ENCODE measurements at places on chromosomes 13 and 19.

DNA sequence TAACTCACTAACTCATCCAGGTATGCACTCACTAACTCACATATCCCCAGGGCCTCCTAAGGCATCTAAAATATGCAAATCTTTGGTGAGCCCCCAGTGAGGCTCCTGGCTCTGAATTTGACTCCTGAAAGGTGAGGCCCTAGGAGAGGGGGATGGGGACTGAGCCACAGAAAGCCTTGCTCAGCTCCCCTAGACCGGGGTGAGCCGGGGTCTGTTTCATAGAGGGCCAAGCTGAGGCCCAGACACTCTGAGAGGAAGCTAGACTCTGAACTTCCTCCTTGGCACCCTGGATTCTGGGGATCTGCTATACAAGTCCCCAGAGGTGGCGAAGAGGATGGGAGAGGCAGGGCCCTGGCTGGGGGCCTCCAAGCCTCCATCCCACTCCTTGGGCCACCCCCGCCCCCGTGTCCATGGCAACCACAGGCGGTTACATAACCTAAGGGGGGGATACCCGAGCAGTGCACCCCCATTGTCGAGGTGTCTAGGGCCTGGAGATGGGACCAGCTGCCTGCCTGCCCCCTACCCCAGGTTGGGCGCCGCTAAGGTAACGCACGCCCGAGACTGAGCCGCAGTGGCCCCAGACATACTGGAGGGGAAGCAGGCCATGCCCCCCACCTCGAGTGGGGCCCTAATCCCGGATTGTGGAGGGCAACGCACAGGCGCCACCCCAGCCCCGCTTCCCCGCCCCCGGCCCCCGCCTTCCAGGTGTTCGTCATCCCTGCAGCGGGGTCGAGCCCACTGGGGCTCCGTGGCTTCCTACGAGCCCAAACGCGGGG, 646 bp downstream of the ABHD8 start:
- peak overlapping the region; percentile 50 for H3K27ac ChIP-seq
- no peak for DNase-seq
- H3K27me3 ChIP-seq: no peaks in the 10 kb centered on the region
- H3K36me3 ChIP-seq: no peaks in the 10 kb centered on the region

GRCh38 chr13:69180034-69180433, 927.6 kb upstream of the ATXN8OS start:
- H3K27ac ChIP-seq: no peak overlapping the region
- H3K36me3 ChIP-seq: no peaks in the 10 kb centered on the region
- H3K27me3 ChIP-seq: no peaks in the 10 kb centered on the region
- no peak for DNase-seq
- no peaks in the 10 kb centered on the region for H3K4me1 ChIP-seq

GRCh38 chr19:1985588-1986356, 29.7 kb downstream of the BTBD2 start:
- DNase-seq: no peak
- H3K27me3 ChIP-seq: no peaks in the 10 kb centered on the region
- no peaks in the 10 kb centered on the region for H3K4me1 ChIP-seq
- H3K36me3 ChIP-seq: peaks cover 7% of the 10 kb centered on the region
- H3K4me3 ChIP-seq: no peak overlapping the region
- peak overlapping the region; percentile 9 for H3K27ac ChIP-seq

GRCh38 chr13:65841156-65841555, 1389.0 kb downstream of the PCDH9 start:
- no peak for DNase-seq
- H3K27me3 ChIP-seq: no peaks in the 10 kb centered on the region
- H3K4me3 ChIP-seq: no peak overlapping the region
- H3K36me3 ChIP-seq: no peaks in the 10 kb centered on the region

GRCh38 chr13:68927387-68928026, 1180.1 kb upstream of the ATXN8OS start:
- H3K27ac ChIP-seq: no peak overlapping the region
- H3K4me1 ChIP-seq: no peaks in the 10 kb centered on the region
- no peaks in the 10 kb centered on the region for H3K27me3 ChIP-seq
- DNase-seq: peak; percentile 33
- H3K36me3 ChIP-seq: no peaks in the 10 kb centered on the region

DNA sequence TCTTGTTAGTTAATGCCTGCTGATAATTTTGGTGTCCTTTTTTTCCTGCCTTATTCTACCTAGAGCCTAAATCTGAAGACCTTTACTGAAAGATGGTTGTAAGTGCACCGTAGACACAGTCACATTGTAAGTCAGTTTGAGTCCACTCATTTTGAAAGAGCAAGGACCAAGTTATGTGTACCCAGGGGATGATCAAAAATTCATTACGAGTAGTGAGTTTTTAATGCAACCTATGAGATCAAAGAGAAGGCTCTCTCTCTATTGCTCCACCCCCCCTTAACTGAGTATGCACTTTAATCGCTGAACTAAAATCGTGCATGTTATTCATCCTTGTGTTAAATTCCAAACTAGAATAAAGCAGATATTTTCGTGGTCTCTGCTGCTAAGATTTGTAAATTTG, 1.8 kb downstream of the RAP2A start:
- no peaks in the 10 kb centered on the region for H3K27me3 ChIP-seq
- H3K27ac ChIP-seq: no peak overlapping the region
- H3K4me1 ChIP-seq: peaks cover 7% of the 10 kb centered on the region
- no peak overlapping the region for H3K4me3 ChIP-seq
- no peaks in the 10 kb centered on the region for H3K36me3 ChIP-seq

DNA sequence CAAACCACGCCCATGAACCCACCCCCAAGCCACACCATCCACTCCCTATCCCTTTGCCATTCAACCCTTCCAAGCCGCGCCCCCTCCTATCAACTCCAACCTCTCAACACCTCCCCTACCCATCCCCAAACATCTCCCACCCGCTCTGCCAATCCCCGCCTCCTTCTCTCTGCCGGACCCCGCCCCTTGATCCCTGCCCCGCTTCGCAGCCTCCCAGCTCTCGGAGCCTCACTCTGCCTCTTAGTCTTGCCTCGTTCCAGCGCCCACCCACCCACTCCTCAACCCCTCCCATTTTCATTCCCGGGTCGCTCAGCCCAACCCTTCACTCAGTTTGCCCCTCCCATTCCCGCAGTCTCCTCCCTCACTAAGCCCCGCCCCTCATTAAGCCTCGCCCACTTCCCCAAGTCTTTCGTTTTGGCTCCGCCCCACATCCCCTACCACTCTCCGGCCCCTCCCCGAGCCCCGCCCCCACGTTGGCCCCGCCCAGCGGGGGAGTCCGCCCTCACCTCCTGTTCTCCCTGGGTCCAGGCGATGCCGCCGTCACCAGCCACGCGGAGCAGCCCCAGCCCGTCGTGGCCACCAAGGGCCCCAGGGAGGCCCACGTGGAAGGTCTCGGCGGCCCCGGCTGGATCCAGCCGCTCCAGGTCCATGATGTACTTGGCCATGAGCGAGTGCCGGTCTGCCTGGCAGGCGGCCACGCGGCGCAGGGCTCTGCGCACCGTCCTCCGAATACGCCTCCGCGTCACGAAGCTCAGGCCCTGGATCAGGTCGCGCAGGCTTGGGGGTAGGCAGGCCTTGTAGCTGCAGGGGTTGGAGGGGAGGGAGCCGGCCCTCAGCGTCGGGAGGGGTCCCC, 5.7 kb downstream of the JAK3 start:
- H3K4me3 ChIP-seq: peak overlapping the region; percentile 83
- H3K27ac ChIP-seq: peak overlapping the region; percentile 93
- H3K27me3 ChIP-seq: no peaks in the 10 kb centered on the region
- H3K4me1 ChIP-seq: peaks cover 9% of the 10 kb centered on the region

DNA sequence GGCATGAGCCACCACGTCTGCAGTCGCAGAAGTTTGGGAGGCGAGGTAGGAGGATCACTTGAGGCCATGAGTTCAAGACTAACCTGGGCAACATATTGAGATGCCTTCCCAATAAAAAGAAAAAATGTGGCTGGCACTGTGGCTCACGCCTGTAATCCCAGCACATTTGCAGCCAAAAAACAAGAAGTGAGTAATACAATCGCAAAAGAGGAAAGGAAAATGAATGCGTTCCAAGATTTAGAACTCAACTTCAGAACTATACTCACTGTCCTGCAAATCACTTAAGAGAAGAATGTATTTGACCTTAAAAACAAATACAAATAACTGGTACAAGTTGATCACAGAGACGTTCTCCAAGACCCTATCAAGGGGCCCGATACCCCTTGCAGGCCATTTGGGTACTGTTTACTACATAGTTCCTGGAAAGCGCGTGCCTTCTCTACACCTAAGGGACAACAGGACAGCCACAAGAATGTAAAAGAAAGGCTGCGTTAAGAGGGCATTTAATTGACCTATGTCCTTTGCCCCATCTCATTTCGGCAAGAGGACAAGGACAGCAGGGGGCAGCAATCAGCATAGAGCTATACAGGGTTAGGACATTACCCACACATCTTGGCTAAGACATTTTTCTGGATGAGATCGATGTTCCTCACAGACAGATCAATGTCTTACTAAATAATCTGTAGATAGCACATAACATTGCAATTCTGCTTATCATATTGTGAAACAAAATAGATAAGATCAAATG, 41.3 kb downstream of the FLT3 start:
- no peaks in the 10 kb centered on the region for H3K36me3 ChIP-seq
- no peak overlapping the region for H3K27ac ChIP-seq
- DNase-seq: peak; percentile 43
- H3K27me3 ChIP-seq: no peaks in the 10 kb centered on the region
- H3K4me1 ChIP-seq: no peaks in the 10 kb centered on the region

GRCh38 chr13:23902975-23903905, 5.9 kb upstream of the C1QTNF9B start:
- H3K27me3 ChIP-seq: no peaks in the 10 kb centered on the region
- H3K4me3 ChIP-seq: no peak overlapping the region
- H3K36me3 ChIP-seq: no peaks in the 10 kb centered on the region
- no peak overlapping the region for H3K27ac ChIP-seq
- no peak for DNase-seq
- peaks cover 9% of the 10 kb centered on the region for H3K4me1 ChIP-seq

GRCh38 chr13:111479412-111479811, 159.0 kb downstream of the TEX29 start:
- no peak for DNase-seq
- H3K4me1 ChIP-seq: no peaks in the 10 kb centered on the region
- no peak overlapping the region for H3K4me3 ChIP-seq

DNA sequence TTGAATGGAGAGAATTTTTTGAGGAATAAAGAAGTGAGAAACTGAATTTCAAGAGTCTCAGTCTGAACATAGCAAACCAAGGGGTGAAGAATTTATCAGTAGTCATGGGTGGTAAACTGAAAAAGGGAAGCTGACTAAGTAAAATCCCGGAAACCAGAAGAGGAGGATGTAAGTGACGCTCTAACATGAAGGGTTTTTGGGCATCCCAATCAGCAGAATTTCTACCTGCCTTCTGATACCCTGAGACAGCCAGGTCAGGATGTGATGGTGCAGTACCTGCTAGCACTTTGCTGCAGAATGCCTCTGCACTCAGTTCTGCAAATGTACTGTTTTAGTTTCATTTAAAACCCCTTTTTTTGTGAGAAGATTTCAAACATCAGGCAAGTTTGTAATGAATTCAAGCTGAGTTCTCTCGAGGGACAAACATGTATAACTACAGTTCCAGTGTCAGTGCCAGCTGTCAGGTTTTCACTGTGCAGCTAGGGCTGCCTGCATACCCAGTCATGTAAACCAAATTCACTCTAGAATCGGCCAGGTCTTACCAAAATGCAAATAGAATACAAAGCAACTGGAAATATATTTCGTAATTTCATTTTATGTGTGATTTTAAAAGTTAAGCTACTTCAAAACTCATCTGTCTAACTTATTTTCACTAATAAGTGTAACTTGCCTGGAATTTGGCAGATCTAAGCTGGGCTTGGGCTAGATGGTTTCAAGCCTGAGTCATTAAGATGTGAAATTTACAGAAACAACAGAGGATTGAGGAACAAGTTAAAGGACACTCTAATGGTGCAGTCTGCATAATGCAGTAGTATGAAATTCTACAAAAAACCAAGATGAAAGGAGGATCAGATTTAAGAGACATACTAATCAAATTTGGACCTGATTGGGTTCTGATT, 13.8 kb downstream of the METTL21C start:
- H3K27ac ChIP-seq: no peak overlapping the region
- H3K4me1 ChIP-seq: no peaks in the 10 kb centered on the region
- peaks cover 4% of the 10 kb centered on the region for H3K36me3 ChIP-seq
- no peak for DNase-seq
- no peaks in the 10 kb centered on the region for H3K27me3 ChIP-seq
- no peak overlapping the region for H3K4me3 ChIP-seq

DNA sequence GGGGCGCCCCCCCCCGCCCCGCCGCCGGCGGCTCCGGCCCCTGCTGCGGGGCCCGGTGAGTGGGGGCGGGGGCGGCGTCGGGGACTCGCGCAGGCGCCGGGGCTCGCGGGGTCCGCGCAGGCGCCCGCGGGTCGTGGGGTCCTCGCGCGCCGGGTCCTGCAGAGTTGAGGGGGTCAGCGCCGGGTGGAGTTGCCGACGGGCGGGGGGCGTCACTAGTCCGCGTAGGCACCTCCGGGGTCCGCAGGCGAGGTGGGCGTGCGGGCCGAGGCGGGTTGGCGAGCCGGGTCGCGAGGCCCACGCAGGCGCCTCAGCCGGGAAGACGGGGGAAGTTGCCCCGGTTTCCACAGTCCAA, 365 bp downstream of the PPP6R1 start:
- DNase-seq: no peak
- H3K27me3 ChIP-seq: no peaks in the 10 kb centered on the region
- peaks cover 20% of the 10 kb centered on the region for H3K4me1 ChIP-seq
- peak overlapping the region; percentile 89 for H3K4me3 ChIP-seq
- H3K27ac ChIP-seq: peak overlapping the region; percentile 79
- peaks cover 13% of the 10 kb centered on the region for H3K36me3 ChIP-seq

DNA sequence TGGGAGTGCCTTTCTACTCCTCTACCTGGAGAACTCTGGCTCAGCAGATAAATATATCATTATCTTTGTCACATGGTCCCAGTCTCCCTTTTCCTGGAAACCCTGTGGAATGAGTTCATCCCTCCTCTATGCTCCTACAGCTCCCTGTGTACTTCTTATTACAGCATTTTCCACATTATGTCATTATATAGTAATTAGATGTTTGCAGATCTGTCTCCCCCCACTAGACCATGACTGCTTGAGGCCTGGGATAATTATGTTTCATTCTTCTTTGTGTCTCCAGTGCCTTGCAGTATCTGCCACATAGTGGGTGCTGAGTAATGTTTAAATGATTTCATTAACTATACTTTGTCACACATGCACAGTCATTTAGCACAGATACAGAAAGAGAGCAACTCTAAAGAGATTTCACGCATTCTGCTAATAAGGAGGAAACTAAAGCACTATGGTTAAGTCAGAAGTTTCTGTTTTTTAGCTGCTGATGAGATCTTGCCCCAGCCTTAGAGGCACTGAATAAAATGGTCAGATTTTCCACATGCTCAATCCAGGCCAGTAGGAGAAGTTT, 66.1 kb upstream of the DIAPH3 start:
- H3K36me3 ChIP-seq: no peaks in the 10 kb centered on the region
- H3K4me3 ChIP-seq: no peak overlapping the region
- H3K27ac ChIP-seq: no peak overlapping the region
- H3K4me1 ChIP-seq: no peaks in the 10 kb centered on the region
- DNase-seq: no peak

All from HCT116 (cell line).